ENCODE measurements at places on chromosomes 13 and 19.

GRCh38 chr19:55285229-55285890 is 1.6 kb downstream of the BRSK1 start:
- DNase-seq = no peak

GRCh38 chr19:54432144-54432738 is 16.8 kb upstream of the LENG8 start:
- DNase-seq = no peak

DNA sequence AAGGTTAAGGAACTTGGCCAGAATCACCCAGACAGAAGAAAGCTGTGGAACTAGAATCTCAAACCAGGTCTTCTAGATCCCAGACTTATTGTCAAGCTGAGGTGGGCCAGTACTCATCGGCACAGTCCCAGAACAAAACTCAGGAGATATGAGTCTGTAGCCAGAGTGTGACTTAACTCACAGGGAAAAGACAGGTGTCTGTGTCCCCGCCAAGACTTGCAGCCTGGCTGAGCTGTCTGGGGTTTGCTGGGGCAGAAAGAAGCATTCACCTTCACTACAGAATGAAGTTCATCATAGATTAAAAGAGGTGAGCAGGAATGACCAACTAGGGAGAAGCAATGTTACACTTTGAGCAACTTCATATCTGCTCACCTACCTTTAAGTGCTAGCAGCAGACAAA is 257.2 kb downstream of the FOXO1 start:
- no peak for DNase-seq

GRCh38 chr13:24307211-24308067 is 1.9 kb upstream of the C1QTNF9 start:
- DNase-seq = no peak

GRCh38 chr13:76229281-76229680 is 593.2 kb downstream of the LMO7 start:
- no peak for DNase-seq

GRCh38 chr19:44943801-44944249 is 1.8 kb downstream of the APOC4 start:
- DNase-seq = no peak

- DNase-seq = no peak
Measured at GRCh38 chr19:18861235-18861634, 29.5 kb downstream of the UPF1 start.

- DNase-seq = no peak
Measured at GRCh38 chr19:53621885-53622740, 9.7 kb upstream of the DPRX start.

GRCh38 chr19:35459414-35460082 is 11.5 kb downstream of the FFAR2 start:
- no peak for DNase-seq

DNA sequence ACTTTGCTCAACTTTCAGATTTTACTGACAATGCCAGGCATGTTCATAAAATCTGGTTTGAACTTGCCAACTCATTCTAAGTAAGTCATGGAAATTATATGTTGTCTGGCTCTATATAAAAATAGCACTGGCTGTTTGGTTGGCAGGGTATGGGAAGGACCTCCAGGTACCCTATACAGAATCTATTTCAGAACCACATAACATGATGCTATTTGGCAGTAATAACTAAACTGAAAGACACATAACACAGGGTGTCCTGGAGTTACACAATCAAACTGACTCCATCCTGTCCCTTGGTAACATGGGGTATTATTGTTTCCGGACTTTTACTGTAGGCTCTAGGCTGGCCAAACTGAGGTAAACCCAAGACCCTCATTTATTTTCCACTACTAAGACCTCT is 248.8 kb downstream of the RGCC start:
- no peak for DNase-seq

GRCh38 chr19:47719047-47719859 is 6.0 kb downstream of the EHD2 start:
- DNase-seq = no peak

GRCh38 chr13:106507560-106508274 is 27.7 kb downstream of the EFNB2 start:
- DNase-seq = no peak

DNA sequence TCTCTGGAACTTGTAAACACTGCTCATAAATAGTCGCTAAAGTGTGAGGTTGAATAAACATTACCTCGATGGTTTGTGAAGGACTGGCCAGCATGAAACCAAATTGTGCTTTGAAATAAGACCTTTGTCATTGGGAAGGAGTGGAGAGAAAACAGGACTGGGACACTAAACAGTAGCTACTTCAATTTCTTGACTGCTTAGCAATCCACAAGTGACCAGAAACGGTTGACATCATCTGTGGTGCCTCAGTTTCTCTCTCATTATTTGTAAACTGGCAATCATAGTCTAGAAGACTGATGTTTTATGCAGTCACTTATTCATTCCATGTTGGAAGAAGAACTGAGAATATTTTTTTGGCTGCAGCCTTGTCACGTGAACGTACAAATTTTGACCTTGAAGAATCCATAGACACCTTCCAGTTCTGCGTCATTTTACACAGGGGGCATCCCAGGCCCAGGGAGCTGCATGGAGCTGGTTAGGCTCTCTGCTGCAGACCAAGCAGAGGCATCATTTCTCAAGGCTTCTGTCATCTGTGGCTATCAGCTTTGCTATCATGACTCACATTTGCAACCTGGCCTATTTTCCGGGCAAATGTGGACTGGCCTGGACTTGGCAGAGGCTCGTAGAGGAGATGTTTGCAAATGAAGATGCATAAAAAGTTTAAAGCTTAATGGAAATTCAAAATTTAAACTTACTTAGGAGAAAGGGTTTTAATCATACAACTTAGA is 391.8 kb downstream of the FGF9 start:
- DNase-seq = no peak

GRCh38 chr13:26965952-26966700 is 205.5 kb downstream of the USP12 start:
- DNase-seq = no peak
